OCI-M1 (cell line): ENCODE measurements at places on chromosomes 3 and 15.

DNA sequence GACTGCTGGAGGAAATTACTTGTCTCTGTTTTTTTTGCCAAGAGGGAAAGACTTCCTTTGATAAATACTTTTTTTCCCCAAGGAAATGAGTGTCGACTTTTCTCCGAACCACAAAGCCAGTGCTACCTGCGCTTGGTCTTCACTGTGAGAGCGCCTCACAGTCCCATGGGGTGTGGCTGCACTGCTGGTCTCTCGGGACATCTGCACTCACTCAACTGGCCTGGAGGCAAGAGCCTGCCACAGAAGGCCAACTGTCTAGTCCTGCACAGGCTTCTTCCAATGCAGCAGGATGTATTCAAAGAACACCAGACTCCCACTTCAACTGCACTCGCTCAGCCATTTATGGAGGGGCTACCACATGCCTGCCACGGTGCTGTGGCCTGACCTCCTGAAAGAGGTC lies 40.6 kb upstream of the CGNL1 start:
- no peak for DNase-seq

GRCh38 chr15:68795298-68795848 lies 25.3 kb downstream of the ANP32A start:
- DNase-seq: no peak

DNA sequence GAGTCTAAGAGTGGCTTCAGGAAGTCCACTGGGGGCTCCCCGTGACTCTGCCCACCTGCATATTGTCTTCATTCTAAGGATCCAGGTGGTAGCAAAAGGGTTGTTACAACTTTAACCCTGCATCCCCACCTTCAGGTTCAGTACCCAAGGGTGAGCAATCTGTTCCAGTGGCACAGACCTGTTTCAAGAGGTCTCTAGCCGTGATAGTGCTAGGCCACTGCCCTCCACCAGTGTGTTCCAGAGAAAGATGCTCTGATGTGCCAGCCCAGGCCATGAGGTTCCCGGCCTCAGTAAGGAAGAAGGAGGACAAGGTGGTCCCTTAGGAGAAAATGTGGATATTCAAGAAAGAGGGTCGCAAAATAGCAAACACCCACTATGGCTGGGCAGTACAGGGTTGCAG lies 87.0 kb downstream of the IGF1R start:
- DNase-seq: no peak

- no peak for DNase-seq
These were observed 138.0 kb upstream of the UBE2E1 start for GRCh38 chr3:23667536-23668429.

DNA sequence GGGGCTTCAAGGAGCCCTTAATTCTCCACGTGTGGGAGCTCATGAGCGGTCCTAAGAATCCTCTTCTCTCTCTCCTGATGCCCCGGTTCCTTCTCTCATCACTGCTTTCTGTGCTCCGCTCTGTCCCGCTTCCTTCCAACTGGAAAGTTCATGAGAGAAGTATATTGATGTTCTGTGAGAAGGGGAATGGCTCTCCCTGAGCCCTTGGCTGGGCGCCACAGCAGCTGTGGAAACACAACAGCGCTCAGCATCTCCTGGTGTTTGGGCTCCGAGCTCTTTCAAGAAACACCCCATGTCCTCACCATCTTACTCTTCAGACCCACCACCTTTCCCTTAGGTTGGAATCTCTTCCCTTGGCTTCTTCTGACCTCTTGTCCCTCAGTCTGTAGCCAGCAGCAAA lies 161.7 kb downstream of the VGLL4 start:
- no peak for DNase-seq

DNA sequence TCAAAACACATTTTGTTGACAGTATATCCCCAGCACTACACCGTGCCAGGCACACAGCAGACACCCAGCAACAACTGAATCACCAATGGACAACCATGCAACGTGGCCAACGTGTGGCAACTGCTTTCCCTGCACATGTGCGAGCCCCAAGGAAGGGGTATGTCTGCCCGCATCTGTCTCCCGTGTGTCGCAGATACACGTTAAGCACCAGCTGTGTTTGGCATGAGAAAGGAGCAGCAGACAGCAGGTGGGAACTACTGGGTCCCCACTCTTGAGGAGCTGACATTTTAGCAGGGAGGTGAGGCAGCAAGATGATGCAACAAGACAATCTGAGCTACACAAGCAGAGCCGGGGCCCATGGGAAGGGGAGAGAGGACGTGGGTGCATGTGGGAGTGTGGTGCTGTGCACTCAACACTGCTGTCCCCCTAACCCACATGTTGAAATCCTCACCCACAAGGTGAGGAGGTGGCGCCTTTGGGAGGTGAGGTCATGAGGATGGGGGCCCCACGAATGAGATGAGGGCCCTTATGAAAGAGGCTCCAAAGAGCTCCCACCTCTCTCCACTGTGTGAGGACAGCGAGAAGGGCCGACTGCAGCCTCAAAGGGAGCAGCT lies 56.2 kb downstream of the ROPN1B start:
- DNase-seq: no peak

DNA sequence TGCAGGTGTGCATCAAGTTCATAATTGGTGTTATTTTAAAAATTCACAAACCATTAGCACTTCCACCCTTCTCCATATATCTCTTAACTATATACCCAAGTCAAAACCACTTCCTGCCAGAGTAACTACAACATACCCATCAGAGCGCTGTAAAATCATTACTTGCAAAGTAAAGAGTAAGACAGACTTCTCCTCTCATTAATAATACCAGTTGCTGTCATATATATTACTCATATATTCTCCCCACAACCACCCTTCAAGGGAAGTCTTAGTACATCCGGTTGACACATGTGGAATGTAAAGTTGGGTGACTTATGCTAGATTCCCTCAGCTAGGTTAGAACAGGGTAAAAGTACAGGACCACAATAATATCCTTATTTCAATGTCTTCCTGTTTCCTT lies 5.6 kb downstream of the TERC start:
- peak; percentile 10 for DNase-seq

DNA sequence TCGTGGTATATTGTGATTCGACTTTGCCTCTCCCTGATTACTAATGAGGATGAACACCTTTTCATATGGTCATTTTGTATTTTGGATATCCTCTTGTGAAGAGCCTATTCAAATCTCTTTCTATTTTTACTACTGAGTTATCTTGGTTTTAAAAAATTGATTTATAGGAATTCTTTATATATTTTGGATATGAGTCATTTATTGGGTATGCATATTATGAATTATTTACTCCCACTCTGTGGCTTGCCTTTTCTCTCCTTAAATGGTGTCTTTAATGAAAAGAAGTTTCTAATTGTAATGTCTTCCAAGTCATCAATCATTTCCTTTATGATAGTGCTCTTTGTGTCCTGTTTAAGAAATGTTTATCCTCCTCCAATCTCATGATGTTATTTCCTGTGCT lies 191.5 kb upstream of the DPH6 start:
- DNase-seq: no peak

- DNase-seq: no peak
These were observed 67.9 kb downstream of the LRIG1 start for GRCh38 chr3:66432767-66433521.

DNA sequence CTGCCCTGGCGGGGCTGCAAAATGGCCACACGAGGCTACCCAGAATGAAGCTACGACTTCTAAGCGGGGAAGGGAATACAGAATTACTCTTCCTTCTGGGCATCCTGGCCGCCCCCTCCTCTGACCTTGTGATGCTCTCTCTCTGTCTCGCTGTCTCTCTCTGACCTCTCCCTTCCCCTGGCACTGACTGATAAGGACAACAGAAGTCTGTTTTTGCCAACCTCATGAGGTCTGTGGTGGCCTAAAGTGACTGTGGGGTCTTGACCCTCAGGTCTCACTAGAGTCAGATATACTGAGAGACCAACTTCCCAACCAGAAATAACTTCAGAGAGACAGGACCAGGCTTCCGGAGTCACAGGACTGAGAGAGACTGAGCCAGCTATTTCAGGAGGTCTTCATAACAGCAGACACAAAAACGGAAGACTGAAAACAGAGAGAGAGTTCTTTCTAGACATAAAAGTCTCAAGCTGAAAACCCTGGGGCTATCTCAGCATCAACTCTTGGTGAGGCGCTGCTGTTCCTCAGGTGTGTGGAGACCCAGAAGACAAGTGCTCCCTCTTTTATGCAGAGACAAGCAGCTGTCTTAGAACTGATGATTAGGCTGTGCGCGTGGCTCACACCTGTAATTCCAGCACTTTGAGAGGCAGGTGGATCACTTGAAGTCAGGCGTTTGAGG lies 38.2 kb upstream of the CFAP161 start:
- DNase-seq: peak; percentile 84

- no peak for DNase-seq
These were observed 241.3 kb upstream of the ONECUT1 start for GRCh38 chr15:53031469-53031868.

DNA sequence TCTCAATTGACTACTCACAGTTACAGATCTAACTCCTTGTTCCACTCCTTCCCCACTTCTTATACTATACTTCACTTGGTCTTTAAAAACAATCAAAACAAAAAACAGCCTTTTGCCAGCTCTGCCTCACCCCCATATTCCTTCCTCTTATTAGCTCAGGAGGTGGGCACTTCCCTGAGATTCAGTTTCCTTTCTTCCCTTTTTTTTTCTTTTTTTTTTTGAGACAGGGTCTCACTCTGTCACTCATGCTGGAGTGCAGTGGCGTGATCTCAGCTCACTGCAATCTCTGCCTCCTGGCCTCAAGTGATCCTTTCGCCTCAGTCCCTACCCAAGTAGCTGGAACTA lies 6.9 kb downstream of the C3orf62 start:
- DNase-seq: no peak

- no peak for DNase-seq
These were observed 91.5 kb upstream of the MEF2A start for GRCh38 chr15:99473981-99474906.

GRCh38 chr15:31458596-31459399 lies 132.2 kb downstream of the KLF13 start:
- DNase-seq: no peak

DNA sequence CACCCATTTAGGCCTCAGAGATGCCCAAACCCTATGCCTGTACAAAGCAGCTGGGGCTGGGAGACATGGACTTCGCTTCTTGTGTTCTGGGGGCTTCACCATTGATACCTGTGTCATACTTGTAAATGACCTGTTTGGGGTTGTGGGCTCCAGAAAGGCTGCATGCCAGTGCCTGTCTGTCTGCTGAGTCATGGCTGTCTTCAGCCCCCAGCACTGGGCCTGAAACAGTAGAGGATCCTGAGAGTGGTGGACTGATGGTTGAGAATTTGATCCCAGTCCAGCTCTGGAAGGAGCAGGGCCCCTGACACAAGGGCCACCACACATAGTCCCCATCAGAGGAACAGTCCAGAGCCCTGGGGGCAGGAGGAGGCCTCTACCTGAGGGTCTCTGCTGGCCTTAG lies 24.6 kb upstream of the APEH start:
- DNase-seq: no peak

DNA sequence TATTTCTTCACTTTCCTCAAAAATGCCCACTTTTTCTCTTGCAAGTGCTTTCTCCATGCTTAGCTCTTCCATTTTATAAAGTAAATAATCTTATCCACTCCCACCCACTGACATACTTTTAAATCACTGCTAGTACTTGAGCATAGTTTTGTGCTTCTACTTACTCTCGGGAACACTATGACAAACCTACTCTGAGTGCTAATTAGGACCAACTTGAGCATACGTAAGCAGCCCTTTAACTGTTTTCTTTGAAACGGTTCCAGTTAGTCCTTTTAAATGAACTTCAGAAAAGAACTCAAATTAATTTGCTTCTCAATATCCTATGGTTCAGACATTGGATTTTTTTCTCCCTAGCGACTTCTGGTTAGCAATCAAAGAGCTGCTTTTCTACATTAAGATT lies 280.0 kb upstream of the SOX2 start:
- DNase-seq: no peak

DNA sequence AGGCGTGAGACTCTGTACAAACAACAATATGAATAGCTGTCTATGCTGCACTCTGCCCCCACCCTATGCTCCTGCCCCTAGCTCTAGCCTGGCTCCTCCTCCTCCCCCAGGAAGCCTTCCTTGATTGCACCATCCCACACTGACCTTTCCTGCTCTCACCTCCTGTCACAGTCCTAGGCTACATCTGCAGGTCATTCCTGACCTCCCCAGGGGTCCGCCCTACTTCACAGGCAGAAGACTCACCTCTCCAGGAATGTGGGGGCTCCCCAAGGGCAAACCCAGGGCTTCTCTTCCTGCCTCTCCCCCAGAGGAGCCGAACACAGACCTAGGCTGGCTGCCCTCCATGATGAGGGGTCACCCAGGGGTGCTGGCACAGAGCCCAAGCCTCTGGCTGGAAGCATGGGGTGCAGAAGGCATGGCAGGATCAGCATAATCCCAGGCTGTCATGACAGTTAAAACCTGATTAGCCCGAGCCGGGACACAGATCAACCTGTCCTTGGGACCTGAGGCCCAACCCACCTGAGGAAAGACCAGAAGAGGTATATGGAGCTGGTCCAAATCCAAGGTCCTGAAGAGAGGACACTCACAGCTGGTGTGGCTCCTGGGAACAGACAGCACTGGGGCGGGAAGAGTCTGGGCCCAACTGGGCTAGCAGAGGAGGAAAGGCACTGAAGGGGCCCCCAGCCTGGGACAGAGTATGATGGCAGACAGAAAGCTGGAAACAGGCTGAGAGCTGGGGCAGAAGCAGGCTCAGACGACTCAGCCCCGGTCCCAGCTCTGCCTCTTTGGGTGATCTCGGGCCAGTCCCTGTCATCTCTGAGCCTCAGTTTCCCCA lies 5.9 kb downstream of the SEMA7A start:
- DNase-seq: no peak

DNA sequence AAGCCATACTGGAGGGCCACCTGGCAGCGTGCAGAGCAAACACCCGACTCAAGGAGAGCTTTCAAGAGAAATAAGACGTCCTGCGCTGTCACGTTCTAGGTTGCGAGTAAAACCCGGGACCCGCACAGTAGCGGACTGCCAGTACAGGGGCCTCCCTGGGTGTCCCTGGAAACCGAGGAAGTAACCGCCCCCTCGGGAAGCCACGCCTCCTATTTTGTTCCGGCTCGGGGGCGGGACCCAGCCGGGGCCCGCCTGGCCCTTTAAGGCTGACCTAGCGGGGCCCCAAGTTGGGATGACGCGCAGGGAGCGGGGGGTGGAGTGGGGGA lies 218 bp upstream of the MAPKAPK3 start:
- peak; percentile 94 for DNase-seq

- DNase-seq: no peak
These were observed 42.1 kb downstream of the IQCH start for GRCh38 chr15:67296684-67297083.

- DNase-seq: no peak
These were observed 316.7 kb upstream of the AGTR1 start for GRCh38 chr3:148381051-148381450.

GRCh38 chr3:45565342-45565741 lies 29.2 kb upstream of the LIMD1 start:
- DNase-seq: no peak

GRCh38 chr3:141812084-141812483 lies 48.9 kb downstream of the GRK7 start:
- DNase-seq: no peak

GRCh38 chr3:194019398-194020165 lies 116.4 kb upstream of the HES1 start:
- DNase-seq: no peak

GRCh38 chr3:56923526-56924224 lies 121.9 kb upstream of the ARHGEF3 start:
- DNase-seq: no peak
